ENCODE measurements at places on chromosomes 7 and 10.

- DNase-seq: no peak
Observed at GRCh38 chr10:57864765-57865680, 402.7 kb downstream of the IPMK start.

GRCh38 chr10:131921184-131921583, 20.4 kb downstream of the PPP2R2D start:
- DNase-seq: no peak

DNA sequence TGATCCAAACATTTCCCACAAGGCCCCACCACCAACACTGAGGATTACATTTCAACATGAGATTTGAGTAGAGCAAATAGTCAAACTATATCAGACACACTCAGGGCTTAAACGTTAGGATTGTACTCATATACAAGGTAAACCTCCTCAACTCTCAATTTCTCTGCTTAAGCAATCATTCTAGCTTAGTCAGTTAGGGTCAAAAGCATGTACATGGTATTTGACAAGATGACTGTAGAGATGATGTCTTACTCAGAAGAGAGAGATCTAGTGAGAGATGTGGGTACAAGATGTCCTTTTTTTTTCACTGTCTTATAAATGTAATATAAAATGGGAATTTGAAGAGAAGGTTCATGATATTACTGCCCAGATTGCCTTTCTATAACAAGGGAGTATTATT, 270.1 kb downstream of the PRKG1 start:
- DNase-seq: no peak

DNA sequence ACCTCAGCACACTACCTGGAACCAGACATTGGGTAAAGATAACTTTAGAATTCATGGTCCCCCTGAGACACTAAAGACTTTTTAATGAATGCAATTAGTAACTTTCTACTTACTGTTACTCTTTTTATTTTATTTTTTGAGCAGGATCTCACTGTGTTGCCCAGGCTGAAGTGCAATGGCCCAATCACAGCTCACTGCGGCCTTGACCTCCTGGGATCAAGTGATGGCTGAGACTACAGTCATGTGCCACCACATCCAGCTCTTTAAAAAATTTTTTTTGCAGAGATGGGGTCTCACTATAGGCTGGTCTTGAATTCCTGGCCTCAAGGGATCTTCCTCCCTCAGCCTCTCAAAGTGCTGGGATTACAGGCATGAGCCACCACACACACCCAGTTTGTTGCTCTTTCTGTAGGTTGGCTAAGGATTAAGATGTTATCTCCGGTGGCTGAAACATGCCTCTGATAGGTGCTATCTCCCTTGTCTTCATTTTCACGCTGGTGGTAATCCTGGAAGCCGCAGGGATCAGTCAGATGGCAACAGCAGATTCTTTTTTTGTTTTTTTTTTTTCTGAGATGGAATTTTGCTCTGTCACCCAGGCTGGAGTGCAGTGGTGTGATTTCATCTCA, 128.3 kb downstream of the TCF7L2 start:
- DNase-seq: no peak

- no peak for DNase-seq
Observed at GRCh38 chr10:86960003-86960862, 1.8 kb downstream of the SNCG start.

DNA sequence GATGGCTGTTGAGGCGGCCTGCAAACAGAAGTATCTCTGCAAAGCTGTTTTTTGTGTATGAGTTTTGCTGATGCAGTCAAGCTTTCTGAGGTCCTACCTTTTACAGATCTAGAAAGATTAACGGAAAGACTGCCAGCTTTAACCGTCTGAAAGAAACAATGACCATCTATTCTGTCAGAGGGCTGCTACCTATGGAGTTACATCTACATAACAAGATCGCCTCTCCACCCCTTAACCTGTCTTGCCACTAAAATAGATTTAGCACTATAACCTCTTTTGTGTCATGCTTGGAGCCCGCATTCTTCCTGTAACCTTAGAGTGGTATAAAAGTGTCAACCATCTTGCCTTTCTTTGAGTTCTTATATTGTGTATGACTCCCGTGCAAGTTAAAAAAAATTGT, 291.2 kb downstream of the POM121L12 start:
- no peak for DNase-seq

DNA sequence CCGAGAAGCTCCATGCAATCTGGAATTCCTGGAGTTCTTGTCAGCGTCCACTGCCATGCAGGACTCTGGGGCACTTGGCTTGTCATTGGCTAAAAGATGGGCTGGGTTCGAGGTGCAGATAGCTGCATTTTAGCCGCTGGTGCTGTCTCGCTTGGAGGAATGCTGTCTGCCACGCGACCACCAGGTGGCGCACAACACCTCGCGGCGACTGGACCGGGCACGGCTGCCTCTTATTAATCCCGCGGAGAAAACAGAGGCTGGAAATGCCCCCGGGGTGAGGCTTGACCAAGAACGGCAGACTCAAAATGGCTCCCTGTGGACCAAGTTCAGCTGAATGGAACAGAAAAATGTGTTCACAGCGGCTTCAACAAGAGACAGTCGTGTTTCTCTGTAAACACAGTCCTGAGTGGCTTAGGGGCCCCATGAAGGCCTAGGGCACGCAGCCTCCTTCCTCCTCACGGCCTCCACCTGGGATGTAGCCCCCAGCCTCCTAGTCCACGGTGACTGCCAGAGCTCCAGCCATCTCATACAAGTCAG, 46.2 kb downstream of the AOC1 start:
- DNase-seq: no peak

DNA sequence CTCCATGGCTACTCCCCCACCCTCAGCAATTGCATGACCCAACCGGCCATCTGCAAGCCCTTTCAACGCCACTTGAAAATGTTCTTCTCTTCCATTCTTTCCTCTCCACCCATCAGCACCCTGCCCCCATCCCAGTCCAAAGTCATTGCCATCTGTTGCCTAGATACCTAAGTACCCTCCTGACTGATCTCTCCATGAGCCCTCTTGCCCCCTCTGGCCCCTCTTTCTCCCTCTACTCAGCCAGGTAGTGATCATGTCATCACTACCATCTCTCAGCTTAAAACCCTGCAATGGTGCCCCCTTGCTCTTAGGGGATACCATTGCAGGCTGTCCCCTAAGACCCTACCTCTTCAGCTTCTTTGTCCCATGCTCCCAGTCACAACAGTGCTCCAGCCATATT, 30.5 kb upstream of the BTRC start:
- no peak for DNase-seq

- no peak for DNase-seq
Observed at GRCh38 chr7:31633467-31633866, 53.5 kb upstream of the PPP1R17 start.

DNA sequence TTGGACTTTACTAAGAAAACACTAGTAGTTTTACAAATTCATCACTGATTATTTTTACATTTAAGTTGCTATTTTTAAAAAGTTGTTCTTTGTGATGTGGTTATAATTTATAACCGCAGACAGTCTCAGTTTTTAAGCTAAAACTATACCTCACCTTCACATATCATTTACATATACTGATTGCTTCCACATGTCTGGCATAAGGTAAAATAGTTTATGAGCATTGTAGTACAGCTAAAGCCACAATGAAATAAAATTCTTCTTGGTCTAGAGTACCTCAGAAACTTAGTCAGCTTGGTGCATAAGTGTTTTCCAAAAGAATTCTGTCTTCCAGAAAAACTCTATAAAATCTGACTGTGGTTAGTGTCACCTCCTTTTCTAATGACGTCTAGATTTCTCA, 13.0 kb downstream of the SEMA3A start:
- no peak for DNase-seq

DNA sequence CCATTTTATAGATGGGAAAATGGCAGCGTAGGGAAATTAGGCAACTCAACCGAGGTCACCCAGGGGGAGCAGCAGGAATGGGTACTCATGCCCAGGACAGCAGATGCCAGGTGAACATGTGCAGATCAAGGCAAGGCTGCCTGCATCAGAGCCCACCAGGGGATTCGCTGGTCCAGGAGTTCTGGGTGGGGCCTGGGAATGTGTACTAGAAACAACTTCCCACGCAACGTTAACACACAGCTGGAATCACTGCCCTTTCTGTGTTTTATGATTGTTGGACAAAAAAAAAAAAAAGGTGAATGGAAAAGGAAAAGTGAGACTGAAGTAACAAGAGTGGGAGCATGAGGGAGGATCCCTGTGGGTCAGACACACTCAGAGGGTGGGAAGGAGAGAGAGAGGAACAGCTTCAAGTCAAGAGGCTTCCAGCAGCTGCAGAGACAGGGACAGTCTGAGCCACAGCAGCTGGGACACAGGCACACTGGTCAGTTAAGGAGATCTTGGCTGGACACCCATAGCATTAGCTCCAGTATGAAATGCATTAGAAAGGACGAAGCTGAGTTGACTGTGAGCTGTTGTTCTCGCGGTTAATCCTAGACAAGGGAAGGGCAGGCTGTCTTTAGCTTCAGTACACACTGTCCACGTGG, 187.9 kb upstream of the INHBA start:
- DNase-seq: no peak

DNA sequence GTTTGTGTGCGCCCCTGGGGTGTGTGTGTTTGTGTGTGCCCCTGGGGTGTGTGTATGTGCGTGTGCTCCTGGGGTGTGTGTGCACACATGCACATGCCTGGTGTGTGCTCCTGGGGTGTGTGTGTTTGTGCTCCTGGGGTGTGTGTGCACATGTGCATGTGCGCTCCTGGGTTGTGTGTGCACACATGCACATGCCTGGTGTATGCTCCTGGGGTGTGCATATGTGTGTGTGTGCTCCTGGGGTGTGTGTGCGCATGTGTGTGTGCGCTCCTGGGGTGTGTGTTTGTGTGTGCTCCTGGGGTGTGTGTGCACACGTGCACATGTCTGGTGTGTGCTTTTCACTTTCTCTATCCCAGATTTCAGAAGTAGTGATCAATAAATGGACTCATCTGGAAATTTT, 321.0 kb downstream of the WDR37 start:
- no peak for DNase-seq

DNA sequence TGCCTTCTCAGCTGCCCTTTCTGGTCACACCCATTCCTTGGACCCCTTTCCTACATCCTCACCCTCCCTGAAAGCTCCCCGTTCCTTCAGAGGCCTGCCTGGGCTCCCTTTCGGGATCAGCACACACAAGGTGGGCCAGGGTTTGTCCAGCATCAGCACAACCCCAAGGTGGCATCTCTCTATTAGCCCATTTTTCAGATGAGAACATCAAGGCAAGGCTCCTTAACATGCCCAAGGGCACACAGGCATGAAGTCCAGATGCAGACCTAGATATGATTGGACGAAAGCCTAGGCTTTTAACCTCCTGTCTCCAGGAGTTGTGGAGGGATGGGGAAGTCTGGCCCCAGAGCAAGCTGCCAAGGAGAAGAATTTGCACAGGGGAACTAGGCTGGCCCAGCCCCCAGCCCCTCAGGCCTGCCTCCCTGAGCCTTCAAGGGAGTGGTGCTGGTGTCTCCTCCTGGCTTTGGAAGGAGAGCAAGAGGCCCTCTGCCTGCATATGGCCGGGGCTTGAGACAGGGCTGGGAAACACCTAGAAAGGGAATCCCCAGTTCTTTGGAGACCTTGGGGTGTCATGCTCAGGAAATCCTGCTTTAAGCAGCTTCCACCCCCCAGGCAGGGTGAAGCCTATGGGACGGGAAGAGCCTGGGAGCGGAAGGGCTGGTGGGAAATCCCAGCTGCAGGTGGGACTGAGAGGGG, 9.0 kb upstream of the VSIR start:
- no peak for DNase-seq

GRCh38 chr10:28796606-28797512, 119.5 kb downstream of the BAMBI start:
- peak; percentile 26 for DNase-seq

GRCh38 chr7:93914581-93915066, 6.9 kb upstream of the GNG11 start:
- DNase-seq: no peak

- no peak for DNase-seq
Observed at GRCh38 chr7:36862771-36863261, 138.5 kb upstream of the AOAH start.

DNA sequence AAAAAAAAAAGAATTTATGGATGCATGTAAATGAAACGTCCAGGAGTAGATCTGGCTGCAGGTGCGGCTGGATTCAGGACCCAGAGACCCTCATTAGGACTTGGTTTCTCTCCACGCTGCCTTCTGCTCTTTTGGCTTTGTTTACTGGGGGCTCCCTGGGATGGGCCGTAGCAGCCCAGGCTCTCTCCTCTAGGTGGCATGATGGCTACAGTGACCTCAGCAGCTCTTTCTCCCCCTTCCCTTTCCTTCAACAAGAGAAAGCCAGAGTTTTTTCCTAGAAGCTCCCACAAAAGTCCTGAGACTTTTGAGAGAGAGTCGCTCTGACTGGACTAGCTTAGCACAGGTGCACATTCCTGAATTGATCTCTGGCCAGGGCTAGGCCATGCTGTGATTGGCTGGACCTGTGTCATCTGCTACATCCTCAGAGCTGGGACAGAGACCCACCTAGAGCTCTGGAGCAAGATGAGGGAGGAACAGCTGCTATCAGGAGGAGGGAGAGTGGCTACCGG, 67.8 kb upstream of the PDCD4 start:
- no peak for DNase-seq

Measured in HS-27A (cell line).